ENCODE measurements at places on chromosomes 2 and 18.

DNA sequence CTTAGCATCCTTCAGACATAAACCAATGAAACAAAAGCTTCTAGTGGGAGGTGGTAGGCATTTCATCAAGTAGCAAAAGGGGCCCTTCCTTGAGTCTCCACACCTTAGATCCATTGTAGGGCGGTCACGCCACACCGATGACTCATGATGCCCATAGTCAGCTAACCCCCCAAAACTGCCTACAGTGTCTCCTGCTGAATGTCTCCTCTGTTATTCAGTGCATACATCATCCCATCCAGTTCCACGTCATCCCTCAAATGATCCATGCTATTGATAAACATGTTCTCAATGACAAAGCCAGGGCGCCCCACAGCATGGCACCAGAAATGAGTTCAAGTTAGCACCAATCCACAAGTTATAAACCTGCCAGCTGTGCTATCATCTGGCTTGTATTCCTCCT is 57.4 kb upstream of the ACKR3 start:
- no peak for DNase-seq

DNA sequence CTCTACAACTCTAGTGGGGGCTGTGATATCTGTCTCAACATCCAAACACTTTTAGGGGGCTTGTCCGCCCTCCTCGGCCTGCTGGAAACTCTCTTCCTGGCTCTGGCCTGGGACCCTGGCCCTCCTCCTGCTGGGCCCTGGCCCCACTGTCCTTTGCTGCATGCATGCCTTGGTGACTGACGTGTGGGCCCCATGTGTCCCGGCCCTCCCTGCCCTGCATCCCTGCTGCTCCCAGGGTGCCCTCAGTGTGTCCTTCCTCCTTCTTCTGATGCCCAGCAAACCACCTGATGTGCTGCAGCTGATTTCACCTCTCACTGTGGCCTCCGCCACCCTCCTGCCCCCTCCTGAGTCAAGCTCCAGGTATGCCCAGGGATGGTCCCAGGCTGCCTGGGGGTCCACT is 101.7 kb downstream of the SEPTIN10 start:
- no peak for DNase-seq

GRCh38 chr2:225113371-225114015 is 71.2 kb upstream of the DOCK10 start:
- no peak for DNase-seq

GRCh38 chr2:190318931-190319554 is 583 bp downstream of the HIBCH start:
- no peak for DNase-seq

GRCh38 chr2:112725545-112726457 is 5.0 kb downstream of the NT5DC4 start:
- DNase-seq, result no peak

DNA sequence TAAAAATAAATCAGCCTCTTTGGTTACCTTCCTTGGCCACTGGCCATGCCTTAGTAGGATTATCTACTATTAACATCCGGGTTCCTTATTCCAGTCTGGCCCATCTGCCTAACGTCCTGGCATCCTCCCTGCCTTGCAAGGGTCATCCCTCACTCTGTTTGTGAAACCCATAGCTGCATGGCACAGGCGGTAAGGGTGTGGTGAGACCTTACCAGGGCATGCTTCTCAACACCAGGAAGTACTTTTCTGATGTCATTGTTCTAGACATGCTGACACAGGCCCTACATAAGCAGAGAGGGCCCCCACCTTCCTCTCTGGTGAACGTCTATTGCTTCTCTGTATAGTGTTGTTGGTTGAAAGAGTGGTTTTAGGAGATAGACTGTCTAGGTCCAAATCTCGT is 296.8 kb upstream of the SPRED2 start:
- no peak for DNase-seq

DNA sequence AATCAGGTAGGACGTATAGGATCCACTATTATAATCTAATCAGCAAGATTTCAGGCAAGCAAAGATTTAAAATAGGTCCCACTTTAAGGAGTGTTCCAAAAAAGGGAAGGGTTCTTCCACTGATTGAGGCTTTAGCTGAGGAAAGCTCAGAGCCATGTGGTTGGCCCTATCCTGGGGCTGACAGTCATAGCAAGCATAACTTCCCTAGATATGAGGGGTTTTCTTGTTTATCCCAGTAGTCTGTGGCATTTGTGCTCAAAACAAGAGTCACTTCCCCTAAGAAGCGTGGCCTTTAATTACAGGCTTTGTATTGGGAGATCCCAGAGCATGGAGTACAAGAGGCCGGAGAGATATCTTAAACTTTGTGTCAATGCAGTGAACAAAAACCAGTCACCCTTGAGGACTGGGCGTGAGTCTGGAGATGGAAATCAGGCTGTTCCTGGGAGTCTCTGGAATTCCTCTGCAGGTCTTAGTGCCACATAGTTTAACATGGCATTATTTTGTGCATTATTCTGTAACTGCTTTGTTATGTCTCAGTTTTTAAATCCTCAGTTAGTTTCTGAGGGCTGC is 136.9 kb upstream of the FBXO11 start:
- DNase-seq, result no peak

DNA sequence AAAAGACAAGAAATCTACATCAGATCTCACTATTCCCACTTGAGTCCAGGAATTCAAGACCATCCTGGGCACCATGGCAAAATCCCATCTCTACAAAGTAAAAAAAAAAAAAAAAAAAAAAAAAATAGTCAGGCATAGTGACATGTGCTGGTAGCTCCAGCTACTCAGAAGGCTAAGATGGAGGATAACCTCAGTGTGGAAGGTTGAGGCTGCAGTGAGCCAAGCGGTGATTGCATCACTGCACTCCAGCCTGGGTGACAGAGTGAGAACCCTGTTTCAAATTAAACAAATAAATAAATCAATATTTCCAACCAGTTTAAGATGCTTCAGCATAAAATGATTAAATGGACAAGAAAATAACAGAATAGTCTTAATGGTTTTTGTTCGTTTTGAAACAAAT is 197.4 kb downstream of the DSEL start:
- DNase-seq, result no peak

Data from central memory CD8-positive, alpha-beta T cell (primary cell).